Midbrain (tissue), 1 donor: ENCODE measurements at places on chromosomes 6 and 20.

DNA sequence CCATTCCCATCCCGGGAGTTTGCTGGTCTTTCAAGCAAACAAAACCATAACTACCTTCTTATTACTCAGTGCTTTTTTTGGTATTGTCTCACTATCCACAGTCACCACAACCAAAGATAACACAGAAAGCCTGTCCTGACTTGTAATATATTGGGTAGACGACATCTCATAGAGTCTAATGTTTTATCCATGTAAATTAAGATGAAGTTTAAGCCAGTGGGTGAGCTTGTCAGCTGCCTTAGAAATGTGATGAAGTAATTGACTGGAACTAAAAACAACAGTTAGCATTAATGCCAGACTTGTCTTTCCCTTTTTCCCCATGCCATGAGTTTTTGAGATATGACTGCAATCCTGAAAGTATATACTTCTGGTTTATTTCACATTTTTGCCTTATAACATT, 282.7 kb upstream of the PRDM1 start:
- DNase-seq = no peak

- peak; percentile 92 for DNase-seq
Observed at GRCh38 chr6:108294727-108295625, at the start of gene AFG1L. Gene AFG1L, plus strand, starts transcription at chr6:108295054. Its CDS starts 26 bp downstream, at chr6:108295080.

GRCh38 chr6:1377526-1377925, 11.8 kb upstream of the FOXF2 start:
- DNase-seq = no peak

- DNase-seq = no peak
Observed at GRCh38 chr6:154358019-154358545, 1.5 kb upstream of the IPCEF1 start.

GRCh38 chr20:45322952-45323383, 14.9 kb upstream of the MATN4 start:
- DNase-seq = peak; percentile 83

GRCh38 chr20:9699181-9699580, 139.7 kb downstream of the PAK5 start:
- DNase-seq = no peak

DNA sequence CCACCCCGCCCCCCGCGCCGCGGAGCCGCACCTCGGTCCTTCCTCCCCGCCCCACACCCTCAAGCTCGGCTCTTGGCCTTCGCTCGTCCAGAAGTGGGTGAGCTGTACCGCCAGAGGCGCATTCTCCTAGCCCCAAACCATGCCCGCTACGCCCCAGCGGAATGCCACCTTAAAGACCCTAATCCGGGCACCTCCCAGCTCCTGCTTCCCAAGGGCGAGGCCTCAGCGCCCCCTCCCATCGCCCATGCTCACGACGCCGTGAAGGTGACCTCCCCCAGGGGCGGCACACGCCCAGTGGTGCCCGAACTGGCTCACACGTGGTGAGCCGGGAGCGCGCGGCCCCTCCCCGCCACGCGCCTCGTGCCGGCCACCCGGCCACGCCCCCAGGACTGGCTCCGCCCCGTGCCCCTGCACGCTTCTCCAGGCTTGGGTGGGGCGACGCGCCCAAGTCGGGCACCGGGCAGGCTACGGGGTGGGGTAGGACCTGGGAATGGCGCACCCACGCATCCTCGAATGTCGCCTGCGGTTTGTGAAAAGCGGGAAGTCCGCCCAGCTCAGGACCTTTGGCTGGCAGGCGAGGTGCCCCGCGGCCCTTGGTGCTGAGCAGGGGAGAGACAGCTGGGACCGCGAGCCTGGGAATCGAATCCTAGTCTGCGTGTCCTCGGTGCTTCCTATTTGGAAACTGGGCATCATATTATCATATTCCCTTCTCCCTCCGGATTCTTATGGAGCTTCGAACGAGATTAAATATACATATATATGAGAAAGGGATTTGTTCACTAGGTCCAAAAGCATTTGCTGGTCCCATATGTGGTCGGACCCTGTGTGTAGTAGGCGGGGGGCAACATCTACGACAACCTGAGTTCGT, 941 bp upstream of the SOX12 start:
- peak; percentile 82 for DNase-seq

DNA sequence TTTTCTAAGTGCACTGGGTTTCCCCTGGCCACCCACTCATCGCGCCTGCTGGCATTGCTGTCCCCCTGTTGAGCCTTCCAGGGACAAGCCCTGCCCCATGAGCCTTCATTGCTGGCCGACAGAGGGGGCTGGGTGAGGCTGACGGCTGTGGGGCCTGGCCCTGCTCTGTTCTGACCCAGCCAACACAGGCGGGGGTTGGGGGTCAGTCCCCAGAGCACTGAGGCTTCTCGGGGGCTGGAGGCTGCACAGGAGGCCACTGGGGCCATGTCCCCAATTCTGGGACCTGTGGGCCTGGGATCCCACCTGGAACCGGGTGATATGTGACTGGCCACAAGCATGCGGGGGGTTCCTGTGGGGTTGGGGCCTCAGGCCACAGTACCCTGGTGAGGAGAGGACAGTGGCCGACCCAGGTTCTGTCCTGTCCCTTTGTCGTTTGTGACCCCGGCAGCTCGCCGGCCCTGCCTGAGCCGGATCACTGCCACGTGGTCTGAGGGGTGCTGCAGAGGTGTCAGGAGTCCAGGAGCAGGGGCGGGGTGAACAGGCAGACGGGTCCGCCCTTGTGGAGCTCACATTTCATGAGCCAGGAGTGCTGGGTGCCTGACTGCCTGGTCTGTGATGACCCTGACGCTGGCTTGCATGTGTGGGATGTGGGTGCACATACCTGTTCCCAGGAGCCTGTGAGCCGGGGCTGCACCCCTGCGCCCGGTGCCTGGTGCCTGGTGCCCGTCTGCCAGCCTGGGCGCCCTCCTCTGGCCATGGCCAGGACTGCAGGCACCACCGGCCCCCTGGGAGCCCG, 2.1 kb upstream of the COL20A1 start:
- no peak for DNase-seq

DNA sequence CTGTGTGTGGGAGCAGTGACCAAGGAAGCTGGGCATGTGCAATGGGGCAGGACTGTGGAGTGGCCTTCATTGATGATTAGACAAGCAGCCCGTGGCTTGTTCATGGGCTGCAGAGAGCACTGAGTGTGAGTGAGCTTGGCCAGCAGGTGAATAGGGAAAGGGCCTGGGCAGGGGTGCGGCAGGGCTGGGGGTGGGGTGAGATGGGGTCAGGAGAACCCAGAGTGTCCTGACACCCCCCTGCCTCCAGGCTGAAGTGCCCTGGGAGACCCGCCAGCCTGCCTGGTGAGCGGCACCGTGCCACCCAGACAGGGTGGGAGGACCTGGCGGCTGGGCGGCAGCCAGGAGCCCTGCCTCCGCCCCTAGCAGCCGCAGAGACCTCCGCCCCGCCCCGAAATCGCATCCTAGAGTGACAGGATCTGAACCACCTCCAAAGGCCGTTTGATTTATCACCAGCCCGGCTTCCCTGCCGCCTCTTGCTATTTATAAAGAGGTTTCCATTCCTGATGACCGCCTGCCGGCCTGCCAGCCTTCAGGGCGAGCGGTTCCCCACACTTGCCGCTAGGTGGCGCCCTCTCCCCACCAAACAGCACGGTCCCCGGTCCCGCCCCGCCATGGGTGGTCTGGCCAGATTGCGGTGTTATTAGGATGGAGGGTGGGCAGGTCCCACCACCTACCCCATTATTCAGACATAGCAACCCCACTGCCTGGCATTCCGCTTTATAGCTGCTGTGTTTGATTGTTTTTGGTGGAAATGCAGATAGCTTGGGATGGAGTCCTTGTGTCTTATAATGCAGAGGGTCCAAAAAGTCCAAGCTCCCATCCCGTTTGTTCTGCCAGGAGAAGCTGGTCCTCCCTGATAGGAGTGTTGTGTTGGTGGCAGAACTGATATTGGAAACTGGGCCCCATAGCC, 3.5 kb downstream of the MYLK2 start:
- peak; percentile 75 for DNase-seq
